ENCODE measurements at places on chromosomes 12 and 14. TPM values are rescaled to one million over a fixed set of nuclear protein-coding genes. Genes with fewer than 3 reads are reported as not detected.

The CDCA3 gene
- total RNA-seq = 0.33 TPM

The KRT7 gene
- total RNA-seq = 4.2 TPM

The RND1 gene
- total RNA-seq = 5.4 TPM

The THTPA gene
- total RNA-seq = 13.6 TPM

GRCh38 chr12:24470050-24470449, 478.9 kb downstream of the BCAT1 start:
- H3K4me3 ChIP-seq = no peak overlapping the region
- no peak overlapping the region for H3K27ac ChIP-seq
- H3K36me3 ChIP-seq = no peaks in the 10 kb centered on the region
- no peaks in the 10 kb centered on the region for H3K27me3 ChIP-seq

DNA sequence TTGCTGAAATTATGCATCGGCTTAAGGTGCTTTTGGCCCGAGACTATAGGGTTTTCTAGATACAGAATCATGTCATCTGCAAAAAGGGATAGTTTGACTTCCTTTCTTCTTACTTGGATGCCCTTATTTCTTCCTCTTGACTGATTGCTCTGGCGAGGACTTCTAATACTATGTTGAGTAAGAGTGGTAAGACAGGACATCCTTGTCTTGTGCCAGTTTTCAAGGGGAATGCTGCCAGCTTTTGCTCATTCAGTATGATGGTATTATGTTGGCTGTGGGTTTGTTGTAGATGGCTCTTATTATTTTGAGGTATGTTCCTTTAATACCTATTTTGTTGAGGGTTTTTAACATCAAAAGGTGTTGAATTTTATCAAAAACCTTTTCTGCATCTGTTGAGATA, 8.3 kb downstream of the BMAL2 start:
- H3K4me3 ChIP-seq = no peak overlapping the region
- H3K27ac ChIP-seq = no peak overlapping the region
- no peaks in the 10 kb centered on the region for H3K4me1 ChIP-seq
- H3K36me3 ChIP-seq = no peaks in the 10 kb centered on the region
- no peak for DNase-seq

- no peak for DNase-seq
- no peaks in the 10 kb centered on the region for H3K27me3 ChIP-seq
- no peaks in the 10 kb centered on the region for H3K4me1 ChIP-seq
- no peak overlapping the region for H3K27ac ChIP-seq
Measured at GRCh38 chr12:46414591-46415268, 42.2 kb upstream of the SLC38A2 start.

DNA sequence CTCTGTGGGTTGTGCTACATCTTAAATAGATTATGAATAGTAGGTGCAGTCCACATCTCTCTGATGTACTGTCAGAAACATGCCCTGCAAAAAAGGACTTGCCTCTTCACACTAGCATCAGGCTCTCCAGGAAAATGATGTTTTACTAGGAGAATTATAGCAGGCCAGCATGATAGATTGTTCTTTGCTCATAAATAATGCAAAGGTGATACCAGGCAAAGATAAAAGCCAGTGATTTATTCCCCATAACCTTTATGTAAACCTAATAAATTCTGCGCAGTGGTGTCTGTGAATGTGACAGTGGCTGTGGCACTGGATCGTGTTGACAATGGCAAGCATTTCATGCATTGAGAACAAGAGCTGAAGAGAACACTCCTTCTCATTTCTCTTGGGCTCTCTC, 646.5 kb upstream of the SEL1L start:
- H3K27me3 ChIP-seq = no peaks in the 10 kb centered on the region
- no peaks in the 10 kb centered on the region for H3K4me1 ChIP-seq
- H3K27ac ChIP-seq = no peak overlapping the region
- DNase-seq = no peak
- no peak overlapping the region for H3K4me3 ChIP-seq

- H3K4me3 ChIP-seq = no peak overlapping the region
- H3K27ac ChIP-seq = no peak overlapping the region
- H3K4me1 ChIP-seq = no peaks in the 10 kb centered on the region
- H3K27me3 ChIP-seq = no peaks in the 10 kb centered on the region
- no peaks in the 10 kb centered on the region for H3K36me3 ChIP-seq
Measured at GRCh38 chr14:89444044-89444443, 27.0 kb upstream of the FOXN3 start.

DNA sequence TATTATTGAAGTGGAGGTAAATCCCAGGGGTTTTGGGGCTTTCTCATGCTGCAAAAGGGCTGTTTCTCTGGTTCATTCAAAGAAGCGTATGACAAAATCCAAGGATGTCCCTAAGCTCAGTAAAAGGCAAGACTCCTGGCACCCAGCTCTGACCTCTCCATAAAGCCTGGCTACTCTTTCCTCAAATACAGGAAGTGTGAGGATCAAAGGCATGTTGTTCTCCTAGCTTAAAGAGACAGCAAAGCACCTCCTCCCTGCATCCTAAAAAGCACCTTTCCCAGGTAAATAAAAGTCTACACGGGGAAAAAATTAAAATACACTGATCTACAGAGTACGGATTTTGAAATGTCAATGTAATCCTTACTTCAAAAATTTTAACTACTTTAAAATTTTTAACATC, 118.6 kb downstream of the LMNTD1 start:
- H3K4me1 ChIP-seq = no peaks in the 10 kb centered on the region
- no peaks in the 10 kb centered on the region for H3K36me3 ChIP-seq
- H3K4me3 ChIP-seq = no peak overlapping the region
- H3K27me3 ChIP-seq = no peaks in the 10 kb centered on the region
- DNase-seq = no peak
- H3K27ac ChIP-seq = no peak overlapping the region

- no peaks in the 10 kb centered on the region for H3K4me1 ChIP-seq
- DNase-seq = no peak
- H3K27me3 ChIP-seq = no peaks in the 10 kb centered on the region
- peak overlapping the region; percentile 11 for H3K27ac ChIP-seq
- H3K4me3 ChIP-seq = no peak overlapping the region
Measured at GRCh38 chr12:51687614-51688013, 96.6 kb downstream of the SCN8A start.

DNA sequence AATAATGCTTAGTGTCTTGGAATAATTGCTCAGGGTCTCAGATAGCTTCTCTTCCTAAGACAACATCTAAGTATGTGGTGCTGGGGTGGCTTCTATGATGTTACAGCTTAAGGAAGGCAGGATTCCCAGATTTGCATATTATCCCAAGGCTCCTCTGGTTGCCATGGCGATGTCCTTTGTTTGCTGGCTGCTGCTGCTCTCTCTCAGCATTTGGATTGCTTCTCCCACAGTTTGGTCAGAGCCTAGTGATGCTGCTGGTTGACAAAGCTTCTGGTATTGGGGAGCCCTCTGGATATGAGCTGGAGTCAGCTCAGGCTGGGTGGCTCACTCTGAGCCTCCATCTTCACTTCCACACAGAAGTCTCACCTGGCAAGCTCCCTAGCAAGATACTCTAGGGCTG, 56.4 kb upstream of the FBXO33 start:
- no peak overlapping the region for H3K27ac ChIP-seq
- no peak overlapping the region for H3K4me3 ChIP-seq
- no peaks in the 10 kb centered on the region for H3K4me1 ChIP-seq

Data from breast epithelium (tissue), 4 donors.